Breast epithelium (tissue), 4 donors: ENCODE measurements at places on chromosomes 2 and 18. TPM values are rescaled to one million over a fixed set of nuclear protein-coding genes. Genes with fewer than 3 reads are reported as not detected.

DNA sequence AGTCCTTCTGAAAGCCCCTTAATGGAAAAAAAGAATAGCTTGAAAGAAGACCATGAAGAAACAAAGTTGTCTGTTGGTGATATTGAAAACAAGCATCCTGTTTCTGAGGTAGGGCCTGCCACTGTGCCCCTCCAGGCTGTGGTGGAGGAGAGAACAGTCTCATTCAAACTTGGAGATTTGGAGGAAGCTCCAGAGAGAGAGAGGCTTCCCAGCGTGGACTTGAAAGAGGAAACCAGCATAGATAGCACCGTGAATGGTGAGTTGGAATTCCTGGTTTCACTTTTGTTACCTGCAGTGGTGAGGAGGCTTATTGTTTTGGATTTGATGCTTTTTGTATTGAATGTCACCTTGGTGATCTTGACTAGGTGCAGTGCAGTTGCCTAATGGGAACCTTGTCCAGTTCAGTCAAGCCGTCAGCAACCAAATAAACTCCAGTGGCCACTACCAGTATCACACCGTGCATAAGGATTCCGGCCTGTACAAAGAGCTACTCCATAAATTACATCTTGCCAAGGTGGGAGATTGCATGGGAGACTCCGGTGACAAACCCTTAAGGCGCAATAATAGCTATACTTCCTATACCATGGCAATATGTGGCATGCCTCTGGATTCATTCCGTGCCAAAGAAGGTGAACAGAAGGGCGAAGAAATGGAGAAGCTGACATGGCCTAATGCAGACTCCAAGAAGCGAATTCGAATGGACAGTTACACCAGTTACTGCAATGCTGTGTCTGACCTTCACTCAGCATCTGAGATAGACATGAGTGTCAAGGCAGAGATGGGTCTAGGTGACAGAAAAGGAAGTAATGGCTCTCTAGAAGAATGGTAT, 13.3 kb downstream of the SLC20A1 start:
- no peak for DNase-seq

DNA sequence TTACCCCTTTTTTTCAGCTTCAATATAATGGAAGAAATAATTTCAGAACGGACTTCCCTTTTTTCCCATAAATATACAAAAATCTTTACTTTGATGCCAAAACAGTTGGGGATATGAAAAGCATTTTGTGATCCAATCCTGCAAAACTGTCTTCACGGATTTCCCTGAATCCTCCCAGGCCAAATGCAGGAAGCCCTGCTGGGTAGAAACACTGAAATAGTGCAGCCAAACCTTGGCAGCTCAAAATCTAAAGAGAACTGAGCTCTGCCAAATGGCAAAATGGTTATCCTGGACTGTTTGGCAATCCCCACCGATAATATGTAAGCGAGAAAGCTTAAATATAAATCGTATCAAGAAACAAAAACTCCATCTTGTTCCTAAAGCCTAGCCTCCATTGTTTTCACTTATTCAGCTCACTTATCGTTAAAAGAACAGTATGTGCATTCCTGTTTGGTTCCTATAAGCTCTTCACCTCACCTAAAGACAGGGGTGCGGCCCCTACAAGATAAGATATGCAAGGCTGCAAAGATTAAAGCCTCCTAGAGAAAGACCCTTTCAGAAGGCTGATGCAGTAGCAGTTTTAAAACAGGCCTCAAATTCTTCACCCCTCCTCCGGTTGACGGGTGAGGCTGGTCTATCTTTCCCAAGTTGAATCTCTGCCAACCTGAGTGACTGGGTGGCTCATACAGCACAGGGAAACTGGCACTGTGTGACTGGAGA, 48.6 kb downstream of the LAMA1 start:
- DNase-seq: no peak

Gene DCTN1
- 103 TPM for total RNA-seq

DNA sequence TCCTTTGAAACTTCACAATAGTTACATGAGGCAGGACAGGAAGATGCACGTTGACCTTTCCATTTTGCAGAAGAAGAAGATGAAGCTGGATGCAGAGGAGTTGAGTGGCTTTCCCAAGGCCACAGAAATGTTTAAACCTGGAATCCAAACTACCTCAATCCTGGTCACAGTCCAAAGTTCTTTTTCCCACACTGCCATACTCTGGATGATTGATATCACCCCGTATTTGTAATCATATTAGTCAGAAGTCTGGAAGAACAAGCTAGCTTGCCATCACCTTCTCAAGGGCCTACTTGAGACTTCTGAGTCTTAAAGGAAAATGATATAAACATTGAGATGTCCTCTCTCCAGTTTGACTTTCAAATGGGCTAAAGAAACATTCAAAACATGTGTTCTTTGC, 190.1 kb downstream of the LNPK start:
- DNase-seq: no peak

Gene CNPPD1
- 60.3 TPM for total RNA-seq

Gene GPR39
- 10.4 TPM for total RNA-seq

DNA sequence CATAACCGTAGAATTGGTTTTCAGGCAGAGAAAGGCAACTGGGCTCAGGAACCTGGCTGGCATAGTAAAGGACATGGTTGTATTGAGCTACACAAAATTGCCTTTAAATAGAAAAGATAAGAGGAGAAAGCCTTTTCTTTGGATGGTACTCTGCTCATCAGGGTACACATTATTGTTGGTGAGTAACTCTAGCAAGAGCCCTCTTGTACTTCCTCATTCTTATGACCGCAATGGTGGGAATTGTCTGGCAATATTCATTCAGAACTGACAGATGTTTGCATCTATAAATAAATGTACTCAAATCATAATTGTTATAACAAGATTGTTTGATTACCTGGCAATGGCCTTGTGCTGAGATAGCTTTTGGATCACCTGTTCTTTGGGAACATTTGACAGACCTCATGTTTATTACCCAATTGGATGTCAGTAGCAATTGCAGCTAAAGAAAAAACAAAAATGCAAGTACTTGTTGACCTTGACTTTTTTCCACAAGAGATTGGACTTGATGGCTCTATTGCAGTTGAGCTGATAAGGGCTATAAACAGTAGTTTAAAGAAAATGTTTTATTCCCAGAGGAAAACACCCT, 43.9 kb downstream of the MEIS1 start:
- no peak for DNase-seq

Gene SETBP1
- total RNA-seq: 37.0 TPM

DNA sequence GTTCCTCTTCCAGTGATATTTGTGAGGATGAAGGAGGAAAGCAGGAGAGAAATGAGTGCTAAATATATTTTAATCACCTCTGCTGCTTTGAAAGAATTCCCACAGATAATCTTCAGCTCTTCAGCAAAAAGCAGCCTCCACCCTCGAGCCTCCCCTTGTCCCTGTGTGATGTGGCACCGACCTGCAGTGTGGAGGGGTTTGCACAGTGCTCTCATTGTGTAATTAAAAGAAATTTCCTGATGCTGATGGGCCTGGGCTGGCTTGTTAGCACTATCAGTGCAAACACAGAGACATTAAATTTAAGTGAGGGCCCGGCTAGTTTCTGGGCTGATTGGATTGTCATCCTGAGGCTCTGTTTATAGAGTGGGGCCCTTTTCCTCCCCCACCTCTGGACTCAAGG, 53.4 kb downstream of the KIF5C start:
- DNase-seq: no peak

DNA sequence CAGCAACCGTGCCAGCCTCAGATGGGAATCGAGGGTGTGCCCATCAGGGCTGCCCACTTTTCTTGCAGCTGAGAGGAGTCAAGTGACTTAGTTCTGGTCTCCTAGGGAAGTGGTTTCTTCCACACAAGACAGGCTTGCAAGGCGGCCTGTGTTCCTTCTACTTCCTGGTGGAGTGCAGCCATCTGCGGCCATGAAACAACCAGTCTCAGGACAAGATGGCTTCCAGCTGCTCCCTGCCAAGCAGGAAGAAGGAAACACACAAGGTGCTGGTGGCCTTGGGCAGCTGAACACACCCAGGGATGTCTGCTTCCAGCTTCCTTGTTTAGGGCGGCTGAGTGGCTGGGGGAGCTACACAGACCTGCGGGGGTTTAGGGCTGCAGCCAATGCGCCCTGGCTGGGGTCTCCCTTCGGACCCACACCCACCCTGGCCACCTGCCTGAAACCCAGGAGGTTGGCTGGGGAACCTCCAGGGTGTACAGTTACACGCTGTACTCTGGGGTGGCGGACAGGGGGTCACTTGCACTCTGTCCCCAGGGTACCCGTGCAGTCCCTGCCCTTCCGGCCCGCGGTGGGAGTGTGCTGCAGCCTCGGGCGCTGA, 34.7 kb downstream of the PTPN18 start:
- DNase-seq: no peak
